ENCODE measurements at places on chromosomes 6 and 20.

DNA sequence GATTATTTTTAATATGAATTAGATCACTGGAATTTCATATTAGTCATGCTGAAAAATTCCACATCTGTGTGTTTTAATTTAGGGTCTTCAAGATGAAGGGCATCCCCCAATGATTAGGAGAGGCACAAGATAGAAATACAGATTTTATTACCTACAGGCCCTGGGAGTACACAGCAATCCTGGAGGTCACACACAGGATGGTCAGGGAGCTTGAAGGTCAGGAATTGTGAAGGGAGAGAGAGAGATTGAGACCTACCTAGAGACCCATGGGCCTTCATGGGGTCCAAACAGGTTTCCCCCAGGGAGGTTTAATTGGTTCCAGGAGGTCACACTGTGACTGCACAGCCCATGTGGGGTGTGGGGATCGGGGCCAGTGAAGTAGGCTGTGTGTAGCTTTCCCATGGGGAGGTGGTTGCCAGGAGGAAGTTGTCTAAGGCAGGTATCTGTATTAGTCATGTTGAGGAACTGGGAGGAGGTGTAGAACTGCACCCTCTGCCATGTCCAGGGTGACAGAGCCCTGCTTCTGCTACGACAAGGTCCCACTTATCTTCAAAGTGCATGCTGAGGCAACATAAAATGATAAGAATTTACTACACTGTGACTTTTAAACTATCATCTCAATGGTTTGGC is 18.3 kb downstream of the SNX9 start:
- DNase-seq, result no peak

- DNase-seq, result no peak
Observed at GRCh38 chr6:79712144-79712543, 81.0 kb downstream of the SH3BGRL2 start.

- DNase-seq, result no peak
Observed at GRCh38 chr6:108476376-108476775, 84.3 kb upstream of the FOXO3 start.

- DNase-seq, result no peak
Observed at GRCh38 chr6:26252077-26252472, 112.9 kb upstream of the BTN3A2 start.

DNA sequence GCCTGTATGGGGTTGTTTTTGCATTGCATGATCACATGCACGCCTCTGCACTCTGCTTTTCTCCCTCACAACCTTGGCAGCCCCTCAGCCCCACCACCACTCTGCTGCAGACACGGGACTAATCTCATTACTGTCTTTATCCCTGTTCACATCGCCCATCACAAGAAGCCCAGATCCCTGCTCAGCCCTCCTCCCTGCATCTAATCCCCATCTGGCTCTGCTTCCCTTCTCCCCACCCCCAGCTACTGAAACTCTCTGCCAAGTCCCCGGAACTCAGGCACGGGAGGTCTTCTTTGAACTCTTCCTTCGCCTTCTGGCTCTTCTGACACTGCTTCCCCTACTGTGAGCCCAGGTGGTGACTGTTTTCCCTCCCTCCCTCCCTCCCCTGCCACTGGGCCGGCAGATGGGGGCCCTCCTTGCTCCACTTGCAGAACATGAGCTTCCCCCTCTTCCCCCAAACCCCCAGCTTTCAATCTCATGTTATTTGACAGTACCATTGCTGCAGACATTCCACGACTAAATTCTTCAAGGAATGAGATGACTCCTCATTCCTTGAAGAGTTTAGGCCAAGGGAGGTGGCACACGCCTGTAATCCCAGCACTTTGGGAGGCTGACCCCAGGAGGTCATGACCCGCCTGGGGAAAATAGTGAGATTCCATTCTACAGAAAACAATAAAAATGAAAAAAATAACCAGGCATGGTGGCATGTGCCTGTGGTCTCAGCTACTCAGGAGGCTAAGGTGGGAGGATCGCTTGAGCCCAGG is 21.9 kb upstream of the TULP1 start:
- no peak for DNase-seq

DNA sequence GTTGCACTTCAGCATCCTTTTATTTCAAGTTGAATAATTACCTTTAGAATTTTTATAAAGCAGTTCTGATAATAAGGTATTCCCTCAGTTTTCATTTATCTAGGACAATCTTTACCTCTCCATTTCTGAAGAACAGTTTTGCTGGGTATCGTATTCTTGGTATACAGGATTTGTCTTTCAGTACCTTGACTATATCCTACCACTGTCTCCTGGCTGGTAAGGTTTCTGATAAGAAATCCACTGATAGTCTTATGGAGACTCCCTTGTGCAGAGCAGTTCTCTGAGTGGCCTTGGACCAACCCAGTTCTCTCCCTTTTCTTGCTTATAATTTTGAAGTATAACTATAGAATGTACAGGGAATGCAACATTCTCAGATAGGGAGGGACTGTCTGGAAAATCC is 51.3 kb upstream of the SAMD3 start:
- no peak for DNase-seq

- no peak for DNase-seq
Observed at GRCh38 chr6:125231574-125232343, 70.0 kb downstream of the HDDC2 start.

- DNase-seq, result no peak
Observed at GRCh38 chr6:124123617-124124209, 320.0 kb downstream of the NKAIN2 start.

All from ovary (tissue), 10 donors.